ENCODE measurements at places on chromosomes 12 and 14.

GRCh38 chr12:41983394-41983793, 161.3 kb downstream of the GXYLT1 start:
- no peak for DNase-seq

- DNase-seq: peak; percentile 63
Observed at GRCh38 chr12:121391619-121392324, 8.1 kb upstream of the RNF34 start.

GRCh38 chr12:50572287-50572686, 67.5 kb downstream of the DIP2B start:
- DNase-seq: peak; percentile 76

GRCh38 chr12:30726647-30727046, 28.1 kb downstream of the CAPRIN2 start:
- no peak for DNase-seq

DNA sequence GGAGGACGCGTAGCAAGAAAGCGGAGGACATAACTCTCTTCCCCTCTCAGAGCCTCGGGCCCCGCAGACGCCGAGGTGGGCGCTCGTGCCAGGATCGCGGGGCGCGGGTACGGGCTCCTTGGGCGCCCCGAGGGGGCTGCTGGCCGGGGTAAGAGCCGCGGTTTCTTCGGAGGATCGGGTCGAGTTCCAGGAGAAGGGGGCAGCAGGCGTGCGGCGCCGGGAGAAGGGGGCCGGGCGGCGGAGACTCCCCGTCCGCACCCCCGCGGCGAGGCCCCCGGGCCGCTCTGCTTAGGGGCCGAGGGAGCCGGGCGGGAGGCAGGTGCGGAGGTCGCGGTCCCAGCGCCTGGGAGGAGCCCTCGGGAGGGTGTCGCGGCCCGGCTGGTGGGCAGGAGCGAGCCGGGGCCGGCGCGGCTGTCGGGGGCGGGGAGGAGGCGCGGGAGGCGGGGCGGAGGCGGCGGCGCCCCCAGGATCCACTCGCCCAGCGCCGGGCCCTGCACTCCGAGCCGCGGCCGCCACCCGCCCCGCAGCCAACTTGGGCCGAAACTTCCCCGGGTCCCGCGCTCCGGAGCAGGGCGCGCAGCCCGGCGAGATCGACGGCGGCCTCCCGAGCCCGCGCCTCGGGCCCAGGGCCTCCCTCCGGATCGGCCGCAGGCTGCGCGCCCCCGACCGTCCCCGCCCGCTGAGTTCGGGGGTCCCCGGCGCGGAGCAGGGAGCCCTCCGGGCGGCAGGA, 64.4 kb downstream of the FBXL14 start:
- peak; percentile 66 for DNase-seq

DNA sequence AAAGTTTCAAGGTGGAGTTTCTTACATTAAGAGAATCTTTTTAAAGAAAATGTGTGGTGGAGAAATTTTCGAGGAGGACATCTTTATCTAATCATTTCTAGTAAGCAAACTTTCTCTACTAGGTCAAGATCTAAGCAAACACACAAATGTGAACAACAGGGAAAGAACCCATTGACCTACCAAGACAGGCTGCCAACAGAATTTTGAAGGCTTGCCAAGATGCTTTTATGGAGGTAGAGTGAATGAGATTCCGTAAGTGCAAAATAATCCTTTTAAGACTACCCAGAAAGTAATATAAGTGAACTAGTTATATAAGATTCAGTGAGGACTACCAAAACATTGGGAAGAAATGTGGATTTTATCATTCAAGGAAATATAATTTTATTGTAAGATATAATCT, 357.1 kb upstream of the PDE3A start:
- no peak for DNase-seq

DNA sequence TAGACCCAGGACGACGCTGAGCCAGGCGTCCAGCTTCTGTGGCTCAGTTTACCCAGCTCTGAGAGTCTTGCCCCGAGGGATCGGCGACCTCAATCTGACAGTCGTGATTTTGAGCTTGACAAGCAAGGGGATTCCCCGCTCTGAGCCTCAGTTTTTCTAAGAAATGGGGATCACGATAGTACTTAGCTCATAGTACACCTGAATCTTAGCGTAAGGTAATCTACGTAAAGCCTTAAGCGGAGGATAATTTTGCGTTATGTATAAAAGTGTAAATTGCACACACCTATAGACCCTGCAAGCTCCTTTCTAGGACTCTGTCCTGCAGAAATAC, 285 bp downstream of the MVK start:
- DNase-seq: no peak

Data from AG08395 (cell line).